ENCODE measurements at places on chromosomes 7 and 10.

DNA sequence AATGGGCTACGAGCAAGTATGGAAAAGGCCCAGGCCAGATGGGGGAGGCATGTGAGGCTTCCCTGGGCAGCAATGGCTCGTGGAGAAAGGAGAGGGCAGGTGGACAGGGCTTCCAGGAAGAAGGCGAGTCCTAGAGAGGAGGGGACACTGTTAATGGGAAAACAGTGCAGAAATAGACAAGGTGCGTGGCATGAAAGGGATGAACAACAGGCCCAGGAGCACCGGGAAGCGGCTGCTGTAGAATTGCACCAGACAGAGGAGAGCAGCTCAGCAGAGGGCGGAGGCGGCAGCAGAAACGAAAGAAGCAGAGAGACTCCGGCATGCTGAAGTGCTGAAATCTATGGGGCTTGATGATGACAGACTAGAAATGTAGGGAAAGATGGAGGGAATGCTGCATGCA lies 102.1 kb downstream of the PIP4K2A start:
- ATAC-seq: no peak

GRCh38 chr10:129971381-129972144 lies 7.5 kb upstream of the EBF3 start:
- ATAC-seq: peak; percentile 89

GRCh38 chr10:63633677-63634487 lies 112.7 kb downstream of the REEP3 start:
- ATAC-seq: no peak

DNA sequence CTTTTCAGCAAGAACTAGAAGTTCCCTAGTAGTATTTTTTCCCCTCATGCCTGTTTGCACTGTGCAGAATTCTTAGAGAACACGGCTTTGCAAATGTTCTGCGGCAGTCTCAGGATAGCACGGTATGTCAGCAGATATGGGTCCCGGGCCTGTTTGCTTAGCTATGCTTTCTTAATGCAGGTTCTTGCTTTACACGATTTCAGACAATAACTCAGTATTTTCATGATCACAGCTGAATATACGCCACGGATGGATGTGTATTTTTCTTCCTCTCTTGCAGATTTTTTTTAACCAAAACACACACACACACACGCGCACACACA lies 137.3 kb downstream of the HECW1 start:
- no peak for ATAC-seq

DNA sequence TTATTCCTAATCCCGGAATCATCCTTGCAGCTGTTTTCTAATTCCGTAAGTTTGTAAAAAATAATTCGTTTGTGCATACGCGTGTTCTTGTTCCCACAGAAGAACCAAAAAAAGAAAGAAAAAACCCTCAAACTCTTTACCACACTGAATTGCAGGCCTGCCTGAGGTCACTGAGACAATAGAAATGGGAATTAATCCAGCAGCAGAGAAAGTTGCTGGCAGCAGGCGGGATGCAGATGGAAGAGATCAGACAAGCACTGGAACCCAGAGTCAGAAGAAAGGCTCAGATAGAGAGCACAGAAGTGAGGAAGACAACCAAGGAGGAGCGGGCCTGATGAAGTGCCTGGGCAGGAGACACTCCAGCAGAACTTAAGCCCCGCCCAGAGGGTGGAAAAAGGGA lies 141.5 kb upstream of the VWC2 start:
- no peak for ATAC-seq

DNA sequence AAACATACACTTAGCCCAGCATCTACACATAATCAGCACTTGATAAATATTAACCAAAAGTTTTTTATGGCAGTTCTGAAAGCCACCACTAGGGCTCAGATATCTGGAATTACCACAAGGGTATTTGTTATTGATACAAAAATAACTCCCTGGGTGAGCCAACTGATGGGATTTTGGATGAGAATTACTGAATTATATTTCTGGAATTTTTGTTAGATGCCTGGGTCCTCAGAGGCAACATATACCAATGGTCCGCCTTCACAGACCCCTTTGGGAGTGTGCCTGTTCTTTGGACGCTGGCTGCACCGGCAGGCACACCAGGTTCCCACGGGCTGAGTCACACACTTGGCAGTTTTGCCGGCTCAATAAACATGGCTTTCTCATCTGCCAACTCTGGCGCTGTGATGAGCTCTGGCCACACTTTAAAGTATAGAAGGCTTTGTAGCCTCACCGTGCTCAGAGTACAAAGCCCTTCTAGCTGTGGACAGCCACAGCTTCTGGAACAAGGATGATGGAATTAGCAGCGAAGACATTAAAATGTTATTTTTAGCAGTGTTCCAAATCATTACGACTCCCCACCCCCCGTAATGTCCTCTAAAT lies 24.5 kb upstream of the EEPD1 start:
- peak; percentile 99 for ATAC-seq

- no peak for ATAC-seq
These were observed 11.8 kb upstream of the EMX2 start for GRCh38 chr10:117530791-117531190.

- no peak for ATAC-seq
These were observed 5.8 kb upstream of the METTL27 start for GRCh38 chr7:73847941-73848723.

DNA sequence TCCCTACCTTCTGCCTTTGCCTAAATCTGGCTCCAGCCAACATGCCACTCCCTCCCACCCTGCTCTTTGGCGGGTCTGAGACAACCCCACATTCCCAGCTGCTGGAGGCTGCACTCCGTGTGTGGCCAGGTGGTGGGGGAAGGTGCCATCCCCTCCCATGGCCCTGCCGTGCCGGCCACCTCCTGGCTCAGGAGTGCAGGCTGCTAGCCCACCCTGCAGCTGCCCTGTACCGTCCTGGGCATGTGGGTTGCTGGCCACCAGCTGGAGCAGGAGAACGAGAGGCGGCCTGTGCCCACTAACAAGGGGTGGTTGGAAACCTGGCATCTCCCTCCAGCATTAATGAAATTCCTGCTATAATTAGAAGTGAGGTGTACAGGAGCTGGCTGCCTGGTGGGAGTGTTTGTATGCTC lies 97.6 kb downstream of the ZMIZ1 start:
- ATAC-seq: no peak

- no peak for ATAC-seq
These were observed 37.3 kb downstream of the INPP5A start for GRCh38 chr10:132574783-132575319.

DNA sequence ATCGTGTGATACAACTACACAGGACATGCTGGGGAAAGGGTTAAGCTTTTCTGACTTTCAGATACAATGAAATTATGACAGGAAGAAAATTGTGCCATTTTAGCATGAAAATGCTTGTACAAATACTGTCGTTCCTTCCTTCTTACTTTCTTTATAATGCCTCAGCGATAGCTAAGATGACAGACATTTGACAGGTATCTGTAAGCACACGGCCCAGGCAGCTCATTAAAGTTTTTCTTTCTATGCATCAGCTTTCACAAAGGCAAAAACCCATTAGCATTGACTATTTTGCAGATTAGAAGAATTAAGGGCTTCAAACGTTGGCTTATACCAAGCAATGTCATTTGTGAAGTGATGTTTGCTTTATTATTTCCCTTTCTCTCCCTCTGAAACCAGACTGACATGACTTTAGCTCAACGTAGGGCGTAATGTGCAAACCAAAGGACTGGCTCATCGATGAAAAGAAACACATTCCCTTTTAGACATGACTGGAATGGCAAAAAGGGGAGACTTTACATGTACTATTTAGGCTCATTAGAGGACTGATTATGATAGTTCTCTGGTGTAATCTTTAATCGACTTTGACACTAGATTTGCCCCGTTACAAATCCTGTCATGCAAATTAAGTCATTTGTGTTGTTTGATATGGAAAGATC lies 258.4 kb upstream of the SP8 start:
- no peak for ATAC-seq

DNA sequence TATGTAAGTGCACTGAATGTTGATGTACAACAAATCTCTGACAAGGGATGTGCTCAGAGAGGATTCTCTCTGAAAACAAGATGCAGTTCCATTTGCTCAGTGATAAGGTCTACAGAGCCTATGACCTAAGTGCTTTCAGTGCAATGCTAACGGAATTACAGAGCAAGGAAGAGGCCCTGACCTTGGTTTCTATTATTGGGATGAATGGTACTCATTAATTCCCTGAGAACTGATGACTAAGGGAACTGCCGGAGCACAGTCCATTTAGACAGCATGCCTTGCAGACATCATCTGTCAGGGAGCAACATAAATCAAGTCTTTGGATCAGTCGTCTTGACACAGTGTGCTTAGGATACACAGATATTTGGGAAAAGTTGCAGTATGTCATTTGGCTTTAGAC lies 340.8 kb downstream of the PHTF2 start:
- ATAC-seq: peak; percentile 93

DNA sequence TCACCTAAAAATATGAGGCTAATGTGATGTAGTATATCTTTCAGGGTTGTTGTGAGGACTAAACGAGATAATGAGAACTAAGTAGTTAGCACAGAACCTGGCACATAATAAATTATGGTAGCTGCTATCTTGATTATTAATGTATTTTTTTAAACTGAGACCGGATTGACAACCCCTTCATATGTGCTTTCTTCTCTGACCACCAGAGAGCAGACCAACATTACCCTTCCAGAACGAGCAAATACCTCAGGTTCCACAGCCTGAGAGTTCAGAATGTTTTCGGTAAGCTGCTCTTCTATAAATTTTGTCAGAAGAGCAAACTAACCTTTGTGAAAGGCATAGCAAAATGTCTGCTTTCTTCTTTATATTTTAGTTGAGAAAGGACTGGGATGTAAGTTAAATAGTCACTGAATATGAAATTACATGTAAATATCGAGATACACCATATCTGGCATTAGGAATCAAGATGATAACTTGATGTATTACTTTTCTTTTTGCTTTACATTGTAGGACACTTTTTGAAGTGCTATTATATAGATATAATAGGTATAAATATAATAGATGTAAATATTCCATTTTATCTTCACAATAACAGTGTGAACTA lies 13.6 kb upstream of the BPGM start:
- peak; percentile 95 for ATAC-seq

GRCh38 chr7:13800694-13801448 lies 188.6 kb downstream of the ETV1 start:
- peak; percentile 82 for ATAC-seq

DNA sequence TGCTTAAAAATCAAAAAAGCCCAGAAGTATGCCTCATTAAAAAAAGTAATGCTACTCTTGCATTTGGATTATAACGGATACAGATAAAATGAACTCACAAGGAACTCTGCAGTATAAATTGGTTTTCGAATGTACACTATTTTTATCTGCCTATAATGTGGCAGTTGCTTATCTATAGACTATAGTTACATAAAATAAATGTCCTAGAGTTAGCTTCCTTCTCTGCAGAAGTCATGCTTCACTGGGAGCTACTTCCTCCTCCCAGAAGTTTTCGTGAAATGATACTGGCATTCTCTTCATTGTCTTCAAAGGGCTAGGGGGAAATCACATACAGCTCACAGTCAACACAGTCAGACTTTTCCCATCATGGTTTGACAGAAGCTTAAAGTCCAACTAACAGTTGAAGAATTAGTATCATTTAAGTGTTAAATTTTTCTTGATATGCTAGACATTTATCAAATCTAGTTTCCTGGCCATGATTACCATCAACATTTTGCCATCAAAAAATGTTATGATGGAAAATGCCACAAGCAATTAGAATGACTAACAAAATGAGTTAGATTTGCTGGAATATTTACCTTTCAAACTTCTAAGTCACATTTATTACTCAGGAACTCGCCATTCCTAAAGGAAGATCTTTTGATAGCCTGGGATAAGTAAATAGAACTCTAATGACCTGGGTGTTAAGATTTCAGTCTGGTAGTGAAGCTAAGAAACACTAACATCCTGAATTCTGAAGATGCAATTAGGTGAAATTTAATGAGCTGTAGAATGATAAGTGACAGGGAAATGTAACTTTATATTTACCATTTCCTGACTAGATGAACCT lies 87.3 kb upstream of the TRIL start:
- ATAC-seq: no peak

DNA sequence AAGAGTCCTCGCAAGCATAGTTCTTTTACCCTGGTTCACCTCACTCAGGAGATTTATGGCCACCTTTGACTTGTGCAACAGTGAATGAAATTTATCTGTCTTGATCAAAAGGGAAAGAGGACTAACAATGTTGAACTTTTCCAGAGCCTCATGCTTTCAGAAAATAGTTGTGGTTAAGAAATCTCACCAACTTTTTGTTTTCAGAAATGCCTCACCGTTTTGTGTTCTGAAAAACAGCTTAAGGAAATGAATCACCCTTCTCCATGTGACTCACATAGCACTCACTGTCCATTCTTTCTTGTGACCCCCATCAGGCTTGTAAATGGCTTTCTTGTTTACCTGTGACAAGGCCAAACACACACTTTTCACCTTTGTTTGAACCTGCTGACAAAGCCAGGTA lies 148.6 kb upstream of the FAM3C start:
- peak; percentile 91 for ATAC-seq

DNA sequence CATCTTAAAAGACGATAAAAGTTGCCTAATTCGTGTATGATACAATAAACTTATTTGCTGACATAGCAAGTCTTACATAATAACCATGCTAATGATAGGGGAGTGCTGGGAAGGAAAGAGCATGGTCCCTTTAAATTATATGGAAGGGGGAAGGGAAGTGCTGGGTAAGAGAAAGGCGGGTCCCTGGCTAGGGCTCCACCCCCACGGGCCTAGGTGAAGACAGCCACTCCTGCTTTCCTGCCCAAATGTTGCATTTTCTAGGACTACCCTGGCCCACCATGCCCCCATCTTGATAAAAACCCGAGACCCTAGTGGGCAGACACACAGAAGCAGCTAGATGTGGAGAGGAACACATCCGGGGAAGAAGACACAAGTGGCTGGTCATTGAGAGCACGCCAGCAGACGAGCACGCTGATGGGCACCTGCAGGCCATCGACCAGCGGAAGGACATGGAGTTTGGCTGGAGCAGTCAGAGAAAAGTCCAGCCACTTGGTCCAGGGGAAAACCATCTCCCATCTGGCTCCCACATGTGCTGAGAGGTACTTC lies 328.7 kb downstream of the ARL4A start:
- ATAC-seq: no peak

DNA sequence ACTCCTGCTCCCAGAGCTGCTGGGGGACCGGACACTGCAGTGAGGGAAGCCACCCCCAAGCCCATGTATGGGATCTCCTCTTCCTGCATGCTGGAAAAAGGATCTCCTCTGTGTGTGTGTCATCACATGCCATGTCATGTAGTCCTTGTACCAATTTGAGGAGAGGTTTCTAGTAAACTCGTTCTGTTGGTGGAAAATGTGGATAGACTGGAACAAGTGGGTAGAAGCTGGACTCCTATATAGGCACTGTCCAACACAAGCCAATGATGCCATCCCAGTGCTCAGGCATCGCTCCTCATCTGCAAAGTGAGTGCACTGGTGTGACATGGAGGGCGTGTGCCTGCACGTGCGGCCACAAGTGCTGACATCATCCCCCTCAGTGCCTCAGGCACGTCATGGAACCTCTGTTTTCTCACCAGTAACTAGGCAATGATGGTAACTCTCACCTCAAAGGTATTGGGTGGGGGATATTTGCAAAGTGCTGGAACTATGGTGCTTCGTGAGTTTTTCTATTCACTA lies 19.3 kb downstream of the MYO1G start:
- no peak for ATAC-seq

- no peak for ATAC-seq
These were observed 475.0 kb upstream of the ADARB2 start for GRCh38 chr10:2212244-2212834.

- ATAC-seq: no peak
These were observed 6.0 kb downstream of the CREB5 start for GRCh38 chr7:28418311-28418710.

- ATAC-seq: no peak
These were observed 110.2 kb upstream of the FAM20C start for GRCh38 chr7:81926-82756.
